ENCODE measurements at places on chromosomes 4 and X.

DNA sequence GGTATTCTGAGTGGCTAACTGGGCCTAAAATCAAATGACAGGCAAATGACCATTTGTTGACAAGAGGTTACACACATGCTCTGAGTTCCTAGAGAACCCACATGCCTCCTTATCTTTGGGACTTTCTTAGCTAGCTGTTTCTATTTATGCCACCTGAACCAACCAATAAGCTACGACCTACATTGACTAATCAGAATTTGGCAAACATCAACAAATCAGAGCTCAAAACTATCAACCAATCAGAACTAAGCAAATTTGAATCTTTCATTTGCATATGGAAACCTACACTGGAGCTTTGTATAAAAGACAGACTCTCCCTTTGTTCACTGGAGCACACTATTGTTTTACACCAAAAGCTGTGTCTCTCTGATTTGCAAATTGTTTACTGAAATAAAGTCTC lies 192.0 kb downstream of the CXXC4 start:
- no peak for DNase-seq

DNA sequence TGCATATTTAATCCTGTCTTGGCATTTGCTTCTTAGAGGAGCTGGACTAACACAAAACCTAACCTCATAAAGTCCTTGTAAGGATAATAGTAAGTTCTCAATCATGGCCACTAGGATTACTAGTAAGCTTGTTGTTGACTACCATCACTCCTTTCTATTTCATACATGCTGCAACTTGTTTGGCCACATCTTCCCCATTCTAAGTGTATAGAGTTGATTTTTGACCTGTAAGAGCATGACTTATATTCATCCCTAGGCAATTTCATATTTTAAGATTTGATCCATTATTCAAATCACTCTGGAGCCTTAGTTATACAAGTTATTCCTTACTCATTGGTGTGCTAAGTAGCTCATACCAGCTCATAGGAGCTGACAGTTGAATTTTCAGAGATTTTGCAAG lies 109.4 kb downstream of the EFHC2 start:
- DNase-seq = no peak

DNA sequence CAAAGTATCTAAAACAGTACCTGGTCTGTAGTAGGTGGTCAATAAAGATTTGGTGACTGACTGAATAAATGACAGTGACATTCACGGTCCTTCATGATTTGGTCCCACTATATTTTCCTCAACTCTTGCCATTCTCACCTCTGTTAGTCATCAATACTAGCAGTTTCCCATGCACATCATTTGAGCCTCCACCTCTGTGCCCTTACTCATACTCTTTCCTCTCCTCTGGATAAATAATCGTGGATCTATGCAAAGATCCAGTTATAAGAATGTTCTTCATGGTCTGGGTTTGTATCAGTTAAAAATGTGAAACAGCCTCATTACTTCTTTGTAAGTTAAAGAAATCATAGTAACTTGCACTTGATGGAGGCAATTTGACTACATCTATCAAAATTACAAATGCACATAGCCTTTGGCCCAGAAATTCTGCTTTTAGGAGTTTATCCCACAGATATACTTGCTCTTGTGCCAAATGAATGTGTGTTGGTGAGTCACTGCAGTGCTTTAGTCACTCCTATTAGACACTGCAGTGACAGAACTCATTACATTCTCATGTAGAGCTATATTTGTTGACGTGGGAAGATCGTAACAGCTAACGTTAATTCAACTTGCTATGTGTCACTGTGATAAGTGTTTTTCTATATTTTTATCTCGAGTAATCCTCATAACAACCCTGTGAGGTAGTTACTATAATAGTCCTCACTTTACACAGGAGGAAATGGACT lies 121.9 kb upstream of the SMIM10 start:
- DNase-seq = peak; percentile 65

- DNase-seq = peak; percentile 31
Measured at GRCh38 chrX:110665223-110666002, 130.2 kb downstream of the CHRDL1 start.

- peak; percentile 12 for DNase-seq
Measured at GRCh38 chr4:147157860-147158701, 212.4 kb upstream of the TTC29 start.

- no peak for DNase-seq
Measured at GRCh38 chr4:83405844-83406816, 49.5 kb downstream of the HELQ start.

DNA sequence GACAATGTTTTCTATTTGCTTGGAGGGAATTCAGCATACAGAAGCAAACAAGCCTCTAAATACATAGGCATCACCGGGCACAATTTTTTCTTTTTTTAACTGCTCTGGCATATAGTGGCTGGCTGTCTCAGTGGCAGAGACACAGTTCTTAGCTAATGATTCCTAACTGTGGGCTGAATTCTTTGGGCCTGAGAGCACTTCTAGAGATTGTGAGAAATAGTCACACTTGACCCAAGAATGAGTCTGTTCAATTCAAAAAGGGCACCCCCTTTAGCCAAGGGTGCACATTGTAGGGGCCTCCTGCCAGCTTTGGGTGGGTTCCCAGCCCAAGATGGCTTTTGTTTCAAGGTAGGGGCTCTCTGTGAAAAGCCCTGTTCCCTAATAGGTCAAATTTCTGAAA lies 345.7 kb downstream of the ARHGAP10 start:
- DNase-seq = peak; percentile 18

GRCh38 chrX:109362101-109362500 lies 119.8 kb downstream of the GUCY2F start:
- DNase-seq = no peak

GRCh38 chrX:71420686-71421085 lies 54.5 kb downstream of the TAF1 start:
- DNase-seq = no peak

DNA sequence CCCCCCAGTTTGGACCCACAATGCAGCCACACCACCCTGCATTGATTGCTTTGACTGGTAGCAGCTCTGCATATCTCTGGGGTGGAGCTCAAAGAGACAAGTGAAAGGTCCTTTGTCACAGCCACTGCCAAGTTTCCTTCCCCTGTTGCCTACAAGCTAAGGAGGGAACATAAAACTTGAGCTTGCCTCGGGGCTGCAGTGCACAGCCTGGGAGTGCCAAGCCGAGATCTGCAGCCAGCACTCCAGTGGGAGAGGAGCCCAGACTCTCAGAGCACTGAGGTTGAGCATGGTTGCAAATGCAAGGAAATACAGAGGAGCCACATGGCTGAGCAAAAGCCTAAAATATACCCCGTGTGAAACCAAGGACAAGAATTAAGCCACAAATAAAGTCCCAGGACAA lies 142.2 kb downstream of the DKK2 start:
- peak; percentile 17 for DNase-seq

- peak; percentile 35 for DNase-seq
Measured at GRCh38 chrX:149984411-149984810, 46.1 kb upstream of the EOLA2 start.

GRCh38 chr4:138510053-138510452 lies 267.9 kb upstream of the SLC7A11 start:
- peak; percentile 16 for DNase-seq

DNA sequence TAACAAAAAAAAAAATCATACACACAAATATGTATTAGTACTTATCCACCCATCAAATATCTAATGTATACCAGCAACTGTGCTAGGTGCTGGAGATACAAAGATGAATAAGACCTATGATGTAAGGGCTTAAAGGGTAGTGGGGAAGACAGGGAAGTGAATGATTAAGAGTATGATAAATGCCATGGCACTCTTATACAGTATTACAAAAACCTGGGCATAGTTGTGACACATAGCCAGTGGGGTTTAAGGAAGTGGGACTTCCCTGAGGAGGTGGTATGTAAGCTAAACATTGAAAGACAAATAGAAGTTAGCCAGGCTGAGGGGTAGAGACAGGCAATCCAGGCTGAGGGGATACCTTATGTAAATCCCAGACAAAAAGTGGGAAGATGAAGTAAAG lies 23.5 kb downstream of the CHM start:
- DNase-seq = no peak

DNA sequence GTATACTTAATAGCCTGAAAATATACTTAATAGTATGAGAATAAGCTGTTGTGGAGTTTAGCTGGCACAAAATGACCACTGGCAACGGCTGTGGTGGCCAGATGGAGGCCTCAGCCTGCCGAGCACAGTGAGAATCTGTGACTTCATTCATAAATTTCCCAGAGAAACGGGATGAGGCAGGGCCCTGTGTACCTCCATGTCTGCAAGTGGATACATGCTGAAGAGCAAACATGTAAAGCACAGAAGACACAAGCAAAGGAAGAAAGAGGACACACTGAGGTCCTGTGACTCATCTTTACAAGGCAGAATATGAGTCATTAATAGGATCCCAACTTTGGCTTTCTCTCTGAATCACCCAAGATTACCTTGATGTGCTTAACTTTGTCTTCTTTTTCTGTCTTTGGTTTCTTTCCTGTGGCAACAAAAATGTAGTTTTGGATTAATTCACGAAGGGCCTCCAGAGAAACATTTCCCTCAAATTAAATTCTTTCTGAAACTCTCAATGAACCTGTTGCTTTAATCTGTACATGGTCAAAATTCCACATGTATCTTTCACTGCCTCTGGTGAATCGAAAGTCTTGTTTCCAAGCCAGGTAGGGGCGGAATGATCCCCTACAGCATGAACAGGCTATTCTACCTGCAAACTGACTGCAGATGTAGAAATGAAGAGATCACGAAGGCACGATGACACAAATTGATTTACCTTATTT lies 56.4 kb downstream of the IRF2 start:
- DNase-seq = peak; percentile 75

DNA sequence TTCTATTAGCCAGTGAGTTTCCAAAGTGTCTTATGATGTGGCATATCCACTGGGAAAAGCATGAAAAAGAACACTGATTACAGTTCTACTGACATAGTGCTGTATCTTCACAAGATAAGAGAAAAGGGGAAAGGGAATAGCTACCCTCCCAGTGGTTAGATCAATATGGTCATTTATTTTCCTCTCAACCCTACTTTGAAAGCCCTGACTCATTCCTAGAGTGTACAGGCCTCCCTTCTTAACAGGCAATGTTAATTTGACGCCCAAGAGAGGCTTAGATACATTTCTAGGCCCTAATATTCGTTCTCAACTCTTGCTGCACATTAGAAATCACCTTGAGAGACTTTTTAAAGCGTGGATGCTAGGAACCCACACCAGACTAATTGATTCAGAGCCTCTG lies 20.4 kb upstream of the BRS3 start:
- no peak for DNase-seq

DNA sequence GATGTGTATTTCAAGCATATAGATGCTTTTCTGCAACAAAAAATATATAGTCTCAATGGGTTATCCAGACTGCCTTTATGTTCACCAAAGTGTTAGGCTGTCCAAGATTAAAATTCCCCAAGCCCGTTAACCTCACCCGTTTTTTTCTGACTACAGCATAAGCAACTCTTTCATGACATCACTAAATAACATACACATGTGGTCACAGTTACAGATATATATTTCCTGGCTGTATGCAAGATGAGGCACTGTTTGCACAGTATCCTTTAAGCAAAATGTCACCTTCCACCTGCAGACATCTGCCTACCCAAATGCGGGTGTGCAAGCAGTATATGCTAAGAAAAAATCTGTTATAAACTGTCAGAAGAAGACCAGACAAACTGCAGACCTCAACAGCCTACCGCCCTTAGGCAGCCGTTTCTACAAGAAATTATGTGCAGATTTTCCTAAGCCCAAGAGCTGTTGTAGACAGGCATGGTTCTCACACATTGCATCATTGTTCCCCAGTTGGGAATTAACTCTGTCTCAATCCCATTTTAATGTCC lies 183.1 kb upstream of the MXRA5 start:
- DNase-seq = no peak

- DNase-seq = no peak
Measured at GRCh38 chrX:31070057-31070468, 1.8 kb downstream of the FTHL17 start.

- peak; percentile 21 for DNase-seq
Measured at GRCh38 chr4:132180020-132180427, 969.1 kb upstream of the PCDH10 start.

GRCh38 chr4:42123071-42123644 lies 29.3 kb downstream of the BEND4 start:
- DNase-seq = no peak

- peak; percentile 39 for DNase-seq
Measured at GRCh38 chrX:112536544-112536943, 143.2 kb downstream of the LHFPL1 start.

- no peak for DNase-seq
Measured at GRCh38 chr4:120765260-120765680, 157.3 kb downstream of the PRDM5 start.

All from AG10803 (cell line).